ENCODE measurements at places on chromosomes 12 and 14.
A peak's percentile ranks its signal among the peaks of the same experiment; 100 is the strongest.

GRCh38 chr12:53299101-53299453 lies 418 bp upstream of the MYG1 start:
- peak; percentile 60 for DNase-seq

DNA sequence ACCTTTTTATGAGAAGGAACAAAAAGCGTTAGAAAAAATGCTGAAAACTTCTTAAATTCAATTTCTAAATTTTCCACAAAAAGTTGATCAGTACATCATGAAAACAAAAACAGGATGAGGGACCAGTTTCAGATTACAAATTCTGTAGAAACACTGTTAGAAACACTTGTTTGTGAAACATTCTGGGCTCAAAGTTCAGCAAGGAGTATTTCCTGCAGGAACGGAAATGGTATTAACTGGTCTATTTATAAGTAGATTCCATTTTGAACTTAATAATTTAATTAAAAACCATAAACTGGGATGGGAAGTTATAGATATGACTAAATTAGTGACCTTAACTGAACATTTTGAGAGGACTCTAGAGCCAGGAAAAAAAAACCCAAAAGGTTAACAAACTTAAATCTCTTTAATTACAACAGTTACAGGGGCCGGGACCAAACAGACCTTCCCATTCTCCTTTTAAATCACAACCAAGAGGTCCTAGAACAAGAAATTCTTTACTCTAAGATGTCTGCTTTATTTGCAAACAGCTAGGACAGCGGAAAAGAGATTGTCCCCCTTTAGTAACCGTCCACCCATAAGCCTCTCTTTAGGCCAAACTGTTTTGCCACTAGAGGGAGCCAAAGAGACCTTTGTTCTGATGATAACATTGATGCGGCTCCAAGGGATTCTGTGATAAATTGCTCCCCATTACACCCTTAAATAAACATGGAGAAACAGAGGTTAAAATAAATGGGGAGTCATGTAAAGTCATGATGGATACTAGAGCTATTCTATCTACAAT lies 69.0 kb upstream of the RERGL start:
- DNase-seq, result no peak

DNA sequence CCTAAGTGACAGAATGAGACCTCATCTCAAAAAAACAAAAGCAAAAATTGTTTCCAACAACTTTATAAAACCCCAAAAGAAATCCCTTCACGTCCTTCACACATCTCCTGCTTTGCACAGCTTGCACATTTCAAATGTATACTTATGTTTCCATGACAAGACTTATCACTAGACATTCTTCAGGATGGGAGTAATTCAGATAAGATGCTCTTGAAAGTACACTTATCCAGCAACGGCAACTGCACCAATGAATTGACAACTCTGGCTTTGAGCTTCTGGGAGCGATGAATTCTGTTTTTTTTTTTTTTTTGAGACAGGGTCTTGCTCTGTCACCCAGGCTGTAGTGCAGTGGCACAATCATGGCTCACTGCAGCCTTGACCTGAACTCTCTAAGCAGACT lies 30.8 kb upstream of the AKAP5 start:
- DNase-seq, result no peak

GRCh38 chr14:23559010-23559925 lies 3.2 kb downstream of the THTPA start:
- peak; percentile 60 for DNase-seq

DNA sequence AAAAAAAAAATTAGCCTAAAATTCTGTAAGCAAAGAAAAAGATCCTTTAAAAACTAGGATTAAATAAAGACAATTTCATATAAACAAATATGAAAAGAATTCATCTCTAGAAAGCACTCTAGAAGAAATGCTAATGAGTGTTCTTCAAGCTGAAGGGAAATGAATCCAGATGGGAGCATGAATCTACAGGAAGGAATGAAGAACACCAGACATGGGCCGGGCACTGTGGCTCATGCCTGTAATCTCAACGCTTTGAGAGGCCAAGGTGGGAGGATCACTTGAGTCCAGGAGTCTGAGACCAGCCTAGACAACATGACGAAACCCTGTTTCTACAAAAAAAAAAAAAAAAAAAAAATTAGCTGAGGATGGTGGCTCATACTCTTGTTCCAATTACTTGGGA lies 297.2 kb downstream of the FBXL14 start:
- DNase-seq, result no peak

- no peak for DNase-seq
Observed at GRCh38 chr12:19965196-19966038, 402.9 kb upstream of the PDE3A start.

DNA sequence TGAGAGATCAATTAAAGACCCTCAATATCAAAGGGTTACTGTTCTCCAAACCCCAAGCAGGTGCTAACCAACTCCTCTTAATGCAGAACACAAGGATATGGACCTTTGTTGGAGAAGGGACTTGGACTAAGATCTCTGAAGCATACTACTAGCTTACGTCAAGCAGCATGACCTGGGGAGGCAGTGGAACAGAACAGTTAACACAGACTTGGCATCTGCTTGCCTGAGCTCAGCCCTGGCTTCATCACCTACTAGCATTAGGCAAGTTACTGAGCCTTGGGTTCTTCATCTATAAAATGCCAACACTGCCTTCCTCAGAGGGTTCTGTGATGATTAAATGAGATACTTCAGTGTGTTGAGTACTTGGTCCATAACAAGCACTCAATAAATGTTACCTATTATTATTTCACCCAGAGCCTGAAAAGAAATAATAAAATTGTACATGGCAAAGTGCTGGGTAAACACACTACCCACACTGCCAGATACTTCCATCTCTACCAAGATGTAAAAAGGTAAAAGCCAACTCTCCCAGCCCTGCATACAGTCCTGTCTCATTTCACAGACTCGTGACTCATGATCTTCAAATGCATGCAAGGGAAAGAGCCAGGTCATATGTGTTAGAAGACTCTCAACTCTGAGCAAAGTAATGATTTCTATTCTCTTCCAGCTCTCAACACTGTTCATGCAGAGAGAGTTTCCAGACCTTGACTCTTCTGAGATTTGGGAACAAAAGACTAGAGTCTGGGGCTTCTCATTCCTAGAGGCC lies 39.7 kb downstream of the FMNL3 start:
- no peak for DNase-seq

GRCh38 chr14:80624581-80624980 lies 317.0 kb downstream of the CEP128 start:
- DNase-seq, result no peak

DNA sequence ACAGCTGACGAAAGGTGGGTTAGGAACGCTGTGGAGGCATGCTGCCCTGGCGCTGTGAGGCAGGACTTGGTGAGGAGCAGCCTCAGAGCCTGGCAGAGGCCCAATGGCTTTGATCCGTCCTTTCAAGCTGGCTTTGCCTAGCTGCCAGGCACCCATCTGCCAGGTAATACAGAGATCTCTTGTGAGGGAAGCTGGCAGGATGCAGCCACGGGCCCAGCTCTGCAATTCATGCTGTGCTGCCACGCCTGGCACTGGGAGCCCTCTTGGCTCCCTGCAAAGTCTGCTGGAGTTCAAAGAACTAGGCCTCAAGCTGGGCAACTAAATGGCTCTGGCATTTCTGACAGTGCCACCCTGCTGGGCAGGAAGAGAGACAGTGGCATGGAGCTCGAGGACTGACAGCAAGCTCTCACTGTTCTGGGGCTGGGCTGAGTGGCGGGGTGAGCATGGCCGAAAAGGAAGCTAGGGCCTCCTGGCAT lies 18.7 kb downstream of the IQSEC3 start:
- DNase-seq, result no peak

DNA sequence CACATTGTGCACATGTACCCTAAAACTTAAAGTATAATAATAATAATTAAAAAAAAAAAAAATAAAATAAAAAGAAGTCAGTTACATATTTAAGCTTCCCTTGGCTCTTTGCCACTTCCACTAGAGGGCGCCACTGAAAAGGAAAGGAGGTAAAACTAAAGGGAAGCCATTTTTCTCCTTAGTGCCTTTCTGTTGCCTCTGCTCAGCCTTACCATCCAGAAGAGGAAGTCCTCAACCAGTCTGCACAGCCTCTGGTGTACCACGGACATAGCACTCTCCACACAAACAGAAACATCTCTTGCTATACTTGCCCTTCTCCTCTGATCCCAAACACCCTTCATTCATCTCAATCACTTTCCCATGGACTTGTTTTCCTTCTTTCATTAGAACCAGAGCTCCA lies 169.0 kb upstream of the EEA1 start:
- no peak for DNase-seq

GRCh38 chr14:24071836-24072430 lies 571 bp downstream of the CPNE6 start:
- DNase-seq, result no peak

- peak; percentile 86 for DNase-seq
Observed at GRCh38 chr12:109597795-109598427, 24.3 kb downstream of the MVK start.

GRCh38 chr12:19129486-19130223 lies at the start of gene PLEKHA5:
PLEKHA5 (plus strand) TSS chr12:19129733; CDS start chr12:19129800, 67 bp downstream.
- peak; percentile 47 for DNase-seq

GRCh38 chr12:46408441-46408840 lies 35.9 kb upstream of the SLC38A2 start:
- no peak for DNase-seq

- peak; percentile 50 for DNase-seq
Observed at GRCh38 chr14:37150414-37150813, 22.0 kb downstream of the SLC25A21 start.

DNA sequence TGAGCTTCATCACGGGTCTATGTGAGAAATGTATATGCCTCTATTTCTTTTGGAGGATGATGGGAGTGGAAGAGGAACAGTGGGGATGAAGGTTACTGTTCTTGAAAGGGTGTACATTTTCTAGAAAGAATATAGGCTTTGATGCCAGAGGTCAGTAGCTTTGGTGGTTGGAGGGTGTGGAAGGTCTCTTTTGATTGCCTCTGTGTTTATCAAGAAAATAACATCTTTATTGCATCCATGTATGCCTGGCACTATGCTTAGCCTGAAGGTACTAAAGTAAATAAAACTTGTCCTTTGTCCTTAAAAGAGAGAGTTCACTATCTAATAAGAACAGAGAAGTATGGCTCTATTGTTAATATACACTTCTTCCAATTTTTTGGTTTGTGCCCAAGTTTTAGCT lies 201.8 kb downstream of the NUBPL start:
- DNase-seq, result no peak

GRCh38 chr14:96579855-96580254 lies 77.7 kb downstream of the PAPOLA start:
- DNase-seq, result no peak

GRCh38 chr12:46660276-46660675 lies 165.5 kb downstream of the SLC38A4 start:
- no peak for DNase-seq

- DNase-seq, result no peak
Observed at GRCh38 chr14:93381644-93382043, 34.7 kb downstream of the COX8C start.

DNA sequence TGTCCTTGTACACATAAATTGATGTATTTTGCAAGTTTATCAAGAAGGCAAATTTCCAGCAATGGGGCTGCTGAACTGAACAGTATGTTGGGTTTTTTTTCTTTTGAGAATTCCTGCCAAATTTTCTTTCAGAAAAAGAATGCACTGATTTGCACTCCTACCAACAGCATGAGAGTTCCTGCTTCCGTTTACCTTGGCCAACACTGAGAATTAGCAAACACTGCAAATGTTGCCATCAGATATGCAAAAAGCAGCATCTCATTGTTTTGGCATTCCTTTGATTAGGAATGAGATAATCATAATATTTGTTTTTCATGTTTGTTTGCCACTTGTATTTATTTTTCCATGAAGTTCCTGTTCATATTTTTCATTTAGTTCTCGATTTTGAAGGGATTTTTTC lies 82.4 kb downstream of the RTN1 start:
- no peak for DNase-seq

DNA sequence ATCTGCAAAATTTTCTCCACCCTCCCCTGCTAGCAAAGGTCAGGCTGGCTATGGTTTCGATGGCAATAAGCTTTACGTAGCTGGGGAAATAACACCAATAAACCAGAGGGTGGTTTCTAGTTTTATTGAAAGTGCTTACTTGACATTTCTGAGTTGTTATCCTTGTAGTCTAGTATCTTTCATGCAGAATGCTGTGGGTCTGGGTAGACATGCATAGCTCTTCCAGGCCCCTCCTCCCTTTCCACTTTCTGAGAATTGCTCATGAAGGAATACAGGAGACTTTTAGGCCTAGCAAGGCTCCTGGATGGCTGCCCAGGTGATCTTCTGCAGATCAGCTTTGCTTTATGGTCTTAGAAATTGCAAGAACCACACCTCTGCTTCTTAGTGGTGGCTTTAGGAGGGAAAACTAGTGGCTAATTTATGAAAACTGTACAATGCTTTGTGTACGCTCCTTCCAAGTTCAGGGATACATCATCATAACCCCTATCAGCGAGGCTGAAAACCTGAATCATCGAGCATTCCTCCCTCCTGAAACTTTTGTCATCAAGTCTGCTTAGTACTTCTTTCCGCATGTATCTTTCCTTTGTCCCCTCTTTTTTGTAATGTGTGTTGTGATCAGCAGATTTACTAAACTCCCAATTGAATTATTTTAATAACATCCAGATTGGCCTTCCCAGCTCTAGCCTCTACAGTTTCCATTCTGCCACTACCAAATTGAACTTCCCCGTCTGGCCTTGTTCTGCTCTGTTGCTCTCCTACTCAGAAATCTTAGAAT lies 473.0 kb downstream of the RAD51B start:
- DNase-seq, result no peak

GRCh38 chr12:91841822-91842221 lies 303.8 kb downstream of the BTG1 start:
- DNase-seq, result no peak

GRCh38 chr12:100075598-100075997 lies 67.1 kb downstream of the BLTP3B start:
- no peak for DNase-seq

- peak; percentile 13 for DNase-seq
Observed at GRCh38 chr12:68970951-68971350, 38.0 kb upstream of the CPM start.

GRCh38 chr14:93821051-93821450 lies 32.8 kb upstream of the PRIMA1 start:
- DNase-seq, result no peak

DNA sequence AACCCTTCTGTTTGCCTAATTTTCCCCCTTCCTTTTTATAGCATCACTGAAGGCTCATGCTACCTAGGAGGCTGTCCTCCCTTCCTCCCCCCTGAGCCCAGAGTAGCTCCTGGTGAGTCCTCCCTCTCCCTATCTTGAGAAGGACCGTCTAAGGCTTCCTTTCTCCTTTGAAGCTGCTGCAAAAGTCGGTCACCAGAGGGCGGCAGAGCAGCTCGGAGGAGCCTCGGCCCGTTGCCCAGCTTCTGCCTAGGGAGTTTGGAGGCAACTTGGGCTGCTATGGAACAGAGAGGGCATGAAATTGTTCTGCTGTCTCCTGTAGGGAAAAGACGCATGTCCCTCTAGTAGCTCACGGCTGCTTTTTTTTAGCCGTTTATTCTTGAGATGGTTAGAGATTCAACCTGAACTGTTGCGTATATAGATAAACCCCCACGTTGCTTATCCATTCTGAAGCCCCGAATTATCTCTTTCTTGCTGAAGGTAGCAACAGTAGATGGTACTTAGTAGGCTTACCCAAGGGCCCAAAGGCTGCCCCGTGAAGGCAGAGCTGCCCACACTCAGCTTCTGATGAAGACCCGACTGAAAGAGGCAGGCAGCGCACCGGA lies 5.7 kb downstream of the WNT5B start:
- peak; percentile 62 for DNase-seq

Measured in RWPE1 (cell line).